ENCODE measurements at places on chromosomes 7 and 10.

DNA sequence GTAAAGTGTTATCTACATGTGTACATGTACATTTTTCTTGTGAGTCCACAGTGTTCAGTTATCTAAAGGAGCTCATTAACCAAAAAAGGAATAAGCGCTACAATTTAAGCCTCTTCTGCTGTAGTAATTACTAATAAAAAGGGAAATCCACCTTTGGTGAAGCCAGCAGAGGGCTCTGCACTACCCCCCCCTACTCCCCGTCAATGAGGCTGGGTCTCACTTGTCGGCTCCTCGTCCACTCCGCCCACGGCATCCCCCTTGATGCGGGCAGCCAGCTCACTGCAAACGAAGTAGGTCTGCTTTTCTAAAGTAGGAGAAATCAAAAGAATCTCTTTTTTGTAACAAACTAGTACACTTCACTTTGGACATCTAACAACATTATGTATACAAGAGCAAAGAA is 4.7 kb upstream of the WASHC2A start:
- DNase-seq = no peak

- no peak for DNase-seq
These were observed 30.6 kb downstream of the PODXL start for GRCh38 chr7:131525820-131526219.

DNA sequence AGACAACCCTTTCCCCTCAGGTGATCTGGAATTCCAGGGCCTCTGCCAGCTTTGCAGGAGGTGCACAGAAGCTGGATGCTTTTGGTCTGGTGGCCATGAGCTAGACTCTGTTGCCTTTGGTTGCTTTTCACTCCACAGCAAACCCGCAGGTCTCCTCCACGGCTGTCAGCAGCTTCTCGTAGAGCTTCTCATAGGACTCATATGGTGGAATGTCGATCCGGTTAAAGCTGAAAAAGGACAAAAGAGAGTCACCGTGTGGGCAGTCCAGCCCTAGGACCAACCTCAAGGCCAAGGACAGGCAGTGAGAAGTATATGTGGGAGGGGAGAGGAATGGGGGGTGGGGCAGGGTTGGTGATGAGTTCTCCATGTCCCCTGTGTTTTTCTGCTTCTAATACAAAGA is 113.5 kb downstream of the SMURF1 start:
- no peak for DNase-seq

- DNase-seq = peak; percentile 13
These were observed 49.3 kb downstream of the TPK1 start for GRCh38 chr7:144786522-144786921.

GRCh38 chr10:131802996-131803395 is 97.8 kb upstream of the PPP2R2D start:
- no peak for DNase-seq

GRCh38 chr7:131370523-131370968 is 42.9 kb downstream of the MKLN1 start:
- DNase-seq = peak; percentile 52

GRCh38 chr10:16769331-16769730 is 47.9 kb downstream of the RSU1 start:
- no peak for DNase-seq

DNA sequence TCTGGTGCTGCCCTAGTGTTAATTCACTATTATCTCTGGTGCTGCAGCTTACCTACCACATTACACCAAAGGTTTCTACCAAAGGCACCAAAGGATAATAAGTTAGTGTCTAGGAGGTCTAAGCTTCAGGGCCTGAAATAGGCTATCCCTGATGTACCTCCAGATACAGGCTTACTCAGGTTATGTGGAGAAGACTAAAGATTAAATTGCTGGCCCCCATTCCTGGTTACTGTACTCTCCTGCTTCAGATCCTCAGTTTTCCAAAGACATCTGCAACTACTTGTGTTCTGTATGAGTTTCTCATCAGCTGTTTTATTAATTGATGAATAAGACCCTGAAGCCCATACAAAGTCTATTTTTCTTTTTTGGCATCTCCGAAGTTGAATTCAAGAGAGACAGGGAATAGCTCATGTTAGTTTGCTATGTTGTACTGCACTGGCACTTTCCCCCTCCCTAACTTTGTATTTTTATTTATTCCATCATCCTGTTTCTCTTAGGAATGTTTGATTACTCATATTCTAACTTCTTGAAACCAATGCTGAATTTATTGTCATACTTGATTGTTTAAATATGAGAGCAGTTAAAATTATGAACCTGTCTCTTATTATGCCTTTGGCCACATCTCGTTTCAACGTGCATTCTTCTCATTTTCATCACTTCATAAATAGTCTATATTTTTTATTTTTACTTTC is 85.9 kb downstream of the PON1 start:
- no peak for DNase-seq

DNA sequence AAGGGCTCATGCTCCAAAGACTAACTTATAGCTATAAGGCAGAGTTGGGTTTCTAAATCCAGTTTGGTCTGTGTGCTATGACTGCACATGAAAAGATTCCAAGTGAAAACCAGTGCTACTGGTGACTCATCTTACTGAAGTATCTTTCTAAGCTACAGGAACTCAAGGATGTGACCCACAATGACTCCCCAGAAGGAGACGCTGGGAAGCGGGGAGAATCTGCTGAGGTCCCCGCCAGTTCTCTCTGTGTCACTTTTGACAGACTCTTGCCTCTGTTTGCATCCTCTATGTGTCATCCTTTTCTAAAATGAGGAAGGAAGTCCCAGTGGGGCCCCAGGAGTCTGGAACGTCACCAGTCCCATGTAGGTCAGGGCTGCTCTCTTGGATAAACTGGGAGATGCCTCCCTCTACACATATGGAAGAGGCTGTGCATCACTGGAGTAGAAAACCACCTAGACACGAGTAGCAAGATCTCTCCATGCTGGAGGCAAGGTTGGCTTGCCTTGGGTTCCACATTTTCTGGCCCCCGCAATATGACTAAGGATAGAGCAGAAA is 28.8 kb upstream of the GPR26 start:
- DNase-seq = no peak

DNA sequence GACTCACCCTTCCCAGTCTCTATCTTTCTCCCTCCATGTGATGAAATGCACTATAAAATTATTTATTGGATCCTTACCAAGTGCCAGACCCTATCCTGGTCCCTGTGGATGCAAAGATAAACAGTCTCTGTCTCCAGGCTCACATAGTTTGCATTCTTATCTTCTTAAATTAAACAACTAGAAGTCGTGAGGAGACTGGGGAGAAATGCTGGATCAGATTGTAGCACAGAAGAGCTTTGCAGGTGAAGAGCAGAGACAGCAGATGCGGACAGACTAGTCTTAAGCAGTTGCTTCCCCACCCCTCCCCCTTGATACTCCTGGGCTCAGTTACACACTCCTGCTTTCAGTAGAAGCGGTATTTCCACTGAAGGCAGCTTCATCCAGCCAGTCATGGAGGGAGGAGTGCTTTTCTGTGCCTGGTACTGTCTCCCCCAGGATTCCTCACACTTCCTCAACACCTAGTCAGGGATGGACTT is 20.8 kb upstream of the CDK1 start:
- no peak for DNase-seq

- DNase-seq = no peak
These were observed 339.7 kb downstream of the HGF start for GRCh38 chr7:81430150-81430549.

DNA sequence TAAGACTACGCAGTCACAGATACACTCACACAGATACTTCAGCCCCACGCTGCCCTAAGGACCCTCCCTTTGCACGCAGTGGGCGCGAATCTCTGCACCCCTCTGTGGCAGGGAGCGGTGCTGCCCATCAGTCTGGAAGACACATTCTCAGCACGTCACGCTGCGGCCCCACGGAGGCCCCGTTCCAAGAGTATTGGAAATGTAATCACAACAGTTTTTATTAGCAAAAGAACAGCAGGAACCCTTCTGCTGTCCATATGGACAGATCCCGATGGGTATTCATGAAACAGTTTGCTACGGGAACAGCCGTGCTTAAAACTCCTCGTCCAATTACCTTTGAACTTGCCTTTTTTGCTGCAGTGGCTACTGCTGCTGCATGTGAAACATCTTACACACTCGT is 131.0 kb downstream of the RPS24 start:
- DNase-seq = no peak

- peak; percentile 79 for DNase-seq
These were observed 57.6 kb upstream of the EZH2 start for GRCh38 chr7:148941598-148942275.

GRCh38 chr10:11823989-11824346 is 812 bp downstream of the PROSER2 start:
- DNase-seq = no peak

GRCh38 chr7:50676740-50677637 is 105.7 kb downstream of the GRB10 start:
- no peak for DNase-seq

DNA sequence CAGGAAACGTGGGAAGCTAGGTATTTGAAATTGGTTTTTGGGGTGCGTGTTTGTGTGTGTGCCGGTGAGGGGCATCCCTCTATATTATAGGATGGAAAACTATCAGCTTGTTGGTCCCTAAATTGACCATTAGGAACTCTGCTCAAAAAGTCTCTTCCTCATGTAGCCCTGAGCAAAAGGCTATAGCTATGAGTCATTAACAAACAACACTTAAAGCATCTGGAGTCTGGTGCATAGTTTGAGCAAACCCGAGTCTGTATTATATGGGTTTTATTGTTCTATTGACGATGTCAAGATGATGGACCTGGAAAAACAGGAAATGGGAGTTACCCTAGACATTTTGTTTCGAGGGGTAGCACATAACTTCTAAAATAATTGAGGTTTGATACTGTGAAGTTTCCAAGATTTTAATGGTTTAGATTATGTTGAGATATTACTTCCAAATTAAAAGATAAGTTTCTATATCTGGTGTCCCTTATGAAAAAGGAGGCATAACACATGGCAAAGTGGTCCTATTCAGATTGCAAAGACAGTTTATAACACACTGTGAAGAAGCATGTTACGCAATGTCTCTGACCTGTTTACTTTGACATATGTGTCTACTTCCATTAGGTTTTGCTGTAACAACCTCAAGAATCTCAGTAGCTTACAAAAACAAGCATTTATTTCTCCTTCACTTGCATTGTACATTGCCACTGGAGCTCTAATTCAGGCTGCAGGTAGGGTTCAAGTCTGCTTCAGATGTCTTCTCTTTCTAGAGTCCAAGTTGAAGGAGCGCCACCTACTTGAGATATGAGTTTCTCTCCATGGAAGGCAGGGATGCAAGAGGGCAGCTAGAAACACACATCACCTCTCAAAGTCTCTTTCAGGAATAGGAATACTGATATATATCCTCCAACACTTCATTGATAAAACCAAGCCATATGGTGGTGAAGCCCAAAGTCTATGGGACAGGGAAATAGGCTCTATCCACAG is 357.7 kb downstream of the PHF14 start:
- no peak for DNase-seq

- no peak for DNase-seq
These were observed 342.5 kb downstream of the RPS24 start for GRCh38 chr10:78375854-78376785.

GRCh38 chr10:29784175-29784773 is 149.5 kb upstream of the SVIL start:
- no peak for DNase-seq

DNA sequence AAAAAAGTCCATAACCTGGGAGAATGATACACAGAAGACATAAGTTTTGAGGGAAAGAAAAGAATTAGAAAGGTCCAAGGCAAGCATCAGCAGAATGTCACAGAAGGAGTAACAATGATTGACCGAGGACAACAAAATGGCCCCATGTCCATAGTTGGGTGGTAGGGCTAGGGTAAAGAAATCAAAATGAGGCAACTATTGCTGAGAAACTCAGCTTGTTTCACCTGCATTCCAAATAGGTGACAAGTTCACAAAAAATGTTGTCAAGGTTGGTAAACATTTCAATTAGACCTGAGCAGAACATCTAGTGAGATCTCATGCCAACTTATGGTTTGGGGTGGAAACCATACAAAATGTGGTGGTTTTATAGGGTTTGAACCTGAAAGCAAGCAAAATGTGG is 22.8 kb upstream of the DLX6 start:
- no peak for DNase-seq

DNA sequence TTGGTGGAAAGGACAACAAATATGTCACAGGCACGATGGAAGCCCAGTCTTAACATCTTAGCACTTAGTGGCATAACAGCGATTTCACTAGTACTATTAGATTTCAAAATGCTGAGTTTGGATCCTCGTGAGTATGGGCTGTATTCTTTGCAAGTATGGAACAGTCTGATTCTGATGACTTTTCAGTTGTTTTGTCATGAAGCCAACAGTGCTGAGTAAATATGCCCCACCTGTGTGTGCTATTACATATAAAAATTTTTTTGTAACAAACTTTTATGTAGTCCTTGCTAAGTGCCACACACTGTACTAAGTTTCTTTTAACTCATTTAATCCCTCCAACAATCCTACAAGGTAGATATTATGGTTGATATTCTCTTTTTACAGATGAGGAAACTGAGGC is 30.8 kb downstream of the MTURN start:
- DNase-seq = no peak

GRCh38 chr10:24571870-24572450 is 151.7 kb downstream of the ARHGAP21 start:
- DNase-seq = no peak

DNA sequence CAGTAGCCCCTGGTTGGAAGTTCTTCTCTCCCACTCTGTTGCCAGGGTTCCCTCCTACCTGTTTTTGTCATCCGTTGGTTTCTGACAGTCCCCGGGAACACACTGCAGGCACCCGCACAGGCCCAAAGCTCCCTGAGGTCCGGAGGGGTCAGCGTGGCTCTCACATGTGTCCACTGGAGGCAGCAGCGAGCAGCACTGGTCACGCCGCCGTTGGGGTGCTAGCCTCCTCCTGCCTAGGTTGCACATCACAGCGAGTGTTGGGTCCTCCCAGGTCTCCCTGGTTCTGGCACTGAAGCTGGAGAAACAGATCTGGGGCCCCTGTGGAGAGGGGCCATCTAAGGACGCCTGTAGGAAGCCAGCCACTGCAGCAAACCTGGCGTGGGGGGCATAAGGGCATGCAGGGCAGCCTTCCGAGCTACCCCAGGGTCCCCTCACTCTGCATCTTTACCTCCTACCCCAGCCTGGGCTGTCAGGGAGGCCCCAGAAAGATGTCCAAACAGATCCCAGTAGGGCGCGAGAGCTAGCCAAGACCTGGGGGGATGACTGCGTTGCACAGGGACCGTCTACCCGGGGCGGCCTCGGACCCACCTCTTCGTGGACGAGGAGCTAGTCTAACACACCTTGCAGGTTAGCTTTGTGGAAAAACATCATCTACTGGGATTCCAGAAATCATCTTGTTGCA is 28.9 kb downstream of the LRRC27 start:
- DNase-seq = peak; percentile 37

- no peak for DNase-seq
These were observed 13.0 kb upstream of the SCART1 start for GRCh38 chr10:133440633-133441285.

- no peak for DNase-seq
These were observed 23.8 kb upstream of the LIPA start for GRCh38 chr10:89275383-89275782.
